ENCODE measurements at places on chromosomes 11 and 22.

GRCh38 chr22:47837703-47838102, 1075.3 kb downstream of the TBC1D22A start:
- no peak for DNase-seq

DNA sequence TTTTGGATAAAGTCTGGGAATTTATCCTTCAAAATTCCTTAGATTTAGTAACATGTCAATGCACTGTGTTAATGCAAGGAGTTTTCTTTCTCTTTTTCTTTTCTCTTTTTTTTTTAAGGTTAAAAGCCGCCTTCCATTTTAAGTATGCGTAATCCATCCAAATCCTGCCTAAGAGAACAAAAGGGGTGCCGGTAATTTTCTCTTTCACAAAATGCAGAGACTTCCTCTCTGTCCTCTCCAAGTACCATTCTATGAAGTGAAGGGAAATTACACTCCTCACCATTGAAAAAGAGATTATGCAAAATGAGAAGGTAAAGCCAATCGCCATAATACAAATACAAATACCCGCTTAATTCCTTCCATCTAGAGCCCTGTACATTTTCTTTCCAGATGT, 273.8 kb downstream of the BLID start:
- no peak for DNase-seq

- no peak for DNase-seq
Observed at GRCh38 chr11:65622011-65622410, 6.4 kb downstream of the PCNX3 start.

- no peak for DNase-seq
Observed at GRCh38 chr22:50226063-50226874, 18.6 kb downstream of the TUBGCP6 start.

DNA sequence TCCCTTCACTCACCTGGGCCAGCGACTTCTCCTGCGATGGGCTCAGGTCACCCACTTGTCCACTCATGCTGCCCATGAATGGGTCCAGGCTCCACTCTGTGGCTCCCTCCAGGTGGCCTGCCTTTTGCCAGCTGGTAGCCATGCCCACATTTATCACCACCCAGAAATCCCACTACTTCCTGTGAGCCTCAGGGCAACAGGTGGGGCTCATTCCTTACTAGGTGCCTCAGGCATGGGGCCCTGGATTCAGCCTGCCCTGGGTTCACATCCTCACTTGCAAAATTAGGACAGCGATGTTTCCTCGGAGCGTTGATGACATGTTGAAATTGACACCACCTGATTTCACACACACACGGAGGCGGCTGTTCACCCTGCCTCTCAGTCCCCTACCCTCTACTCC, at the start of gene SEC14L6:
Gene SEC14L6 (minus strand): TSS at position 126 of the 400 bp plus-strand sequence. CDS start 59 bp downstream, at position 67.
- DNase-seq, result no peak

DNA sequence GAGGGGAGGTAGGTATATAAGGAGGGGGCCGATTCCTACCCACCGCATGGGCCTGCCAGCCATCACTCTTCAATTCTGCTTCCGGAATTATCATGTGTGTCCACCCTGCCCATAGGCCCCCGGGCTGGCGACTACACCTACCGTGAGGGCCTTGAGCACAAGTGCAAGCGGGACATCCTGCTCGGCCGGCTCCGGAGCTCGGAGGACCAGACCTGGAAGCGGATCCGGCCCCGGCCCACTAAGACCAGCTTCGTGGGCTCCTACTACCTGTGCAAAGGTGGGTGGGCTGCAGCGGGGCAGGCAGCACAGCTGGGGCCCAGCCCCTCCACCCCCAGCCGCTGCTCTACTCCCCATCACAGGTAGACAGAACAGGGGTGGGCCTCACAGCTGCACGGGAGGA, 38.4 kb upstream of the TEF start:
- DNase-seq, result no peak

DNA sequence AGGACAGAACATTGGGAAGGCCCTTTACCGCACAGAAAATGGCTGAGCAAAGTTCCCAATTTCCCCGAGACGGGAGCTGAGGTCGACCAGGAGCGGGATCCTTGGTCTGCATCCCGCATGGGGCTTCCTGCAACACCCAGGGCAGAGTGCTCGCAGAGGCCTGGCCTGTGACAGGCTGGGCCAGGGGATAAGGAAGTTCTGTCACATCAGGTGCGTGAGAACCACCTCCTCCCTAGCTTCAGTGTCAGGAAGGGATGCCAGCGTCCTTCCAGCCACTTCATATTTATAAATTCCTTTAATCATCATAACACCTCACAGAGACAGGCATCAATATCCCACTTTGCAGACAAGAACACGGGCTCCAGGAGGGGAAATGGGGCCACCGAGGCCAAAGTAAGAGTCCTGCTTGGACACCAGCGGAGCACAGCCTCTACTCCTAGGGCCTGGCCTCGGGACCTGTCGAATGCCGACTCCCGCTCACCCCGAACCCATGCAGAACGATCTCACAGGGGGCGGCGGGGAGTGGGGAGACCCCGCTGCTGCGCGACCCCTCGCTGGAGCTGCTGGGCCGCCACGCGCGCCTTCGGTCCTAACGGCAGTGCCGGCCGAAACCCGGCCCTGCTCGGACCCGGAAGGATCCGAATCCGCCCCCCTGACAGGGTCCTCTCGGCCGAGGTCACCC, 532 bp downstream of the BET1L start:
- DNase-seq, result no peak

DNA sequence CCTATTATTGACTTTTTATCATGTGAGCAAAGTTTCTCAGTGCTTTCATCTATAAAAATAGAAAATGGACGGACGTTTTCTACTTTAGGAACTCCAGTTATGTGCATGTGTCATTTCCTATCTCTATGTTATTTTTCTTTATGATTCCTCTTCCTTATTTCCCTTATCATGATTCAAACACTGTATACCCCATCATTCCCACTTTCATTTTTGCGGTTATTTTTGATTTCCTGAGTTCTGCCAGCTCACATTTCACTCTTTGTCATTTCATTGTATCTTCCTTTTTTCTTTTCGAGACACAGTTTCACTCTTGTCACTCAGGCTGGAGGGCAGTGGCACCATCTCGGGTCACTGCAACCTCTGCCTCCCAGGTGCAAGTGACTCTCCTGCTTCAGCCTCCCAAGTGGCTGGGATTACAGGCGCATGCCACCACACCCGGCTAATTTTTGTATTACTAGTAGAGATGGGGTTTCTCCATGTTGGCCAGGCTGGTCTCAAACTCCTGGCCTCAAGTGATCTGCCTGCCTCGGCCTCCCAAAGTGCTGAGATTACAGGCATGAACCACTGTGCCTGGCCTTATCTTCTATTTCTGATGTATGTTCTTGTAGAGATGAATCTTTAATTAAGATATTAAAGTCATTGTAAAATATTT, 21.5 kb downstream of the C11orf58 start:
- no peak for DNase-seq

Measured in right kidney (tissue), 9 donors.